Mammary epithelial cell (primary cell): ENCODE measurements at places on chromosomes 4 and X. TPM values are rescaled to one million over a fixed set of nuclear protein-coding genes. Genes with fewer than 3 reads are reported as not detected.

The BEX3 gene
- total RNA-seq = 93.4 TPM

The COL4A5 gene
- total RNA-seq = 123 and 149 TPM in 2 replicates

- DNase-seq = no peak
Measured at GRCh38 chr4:173258866-173259265, 75.3 kb downstream of the HMGB2 start.

The SLC6A14 gene
- 0.83 TPM for total RNA-seq

DNA sequence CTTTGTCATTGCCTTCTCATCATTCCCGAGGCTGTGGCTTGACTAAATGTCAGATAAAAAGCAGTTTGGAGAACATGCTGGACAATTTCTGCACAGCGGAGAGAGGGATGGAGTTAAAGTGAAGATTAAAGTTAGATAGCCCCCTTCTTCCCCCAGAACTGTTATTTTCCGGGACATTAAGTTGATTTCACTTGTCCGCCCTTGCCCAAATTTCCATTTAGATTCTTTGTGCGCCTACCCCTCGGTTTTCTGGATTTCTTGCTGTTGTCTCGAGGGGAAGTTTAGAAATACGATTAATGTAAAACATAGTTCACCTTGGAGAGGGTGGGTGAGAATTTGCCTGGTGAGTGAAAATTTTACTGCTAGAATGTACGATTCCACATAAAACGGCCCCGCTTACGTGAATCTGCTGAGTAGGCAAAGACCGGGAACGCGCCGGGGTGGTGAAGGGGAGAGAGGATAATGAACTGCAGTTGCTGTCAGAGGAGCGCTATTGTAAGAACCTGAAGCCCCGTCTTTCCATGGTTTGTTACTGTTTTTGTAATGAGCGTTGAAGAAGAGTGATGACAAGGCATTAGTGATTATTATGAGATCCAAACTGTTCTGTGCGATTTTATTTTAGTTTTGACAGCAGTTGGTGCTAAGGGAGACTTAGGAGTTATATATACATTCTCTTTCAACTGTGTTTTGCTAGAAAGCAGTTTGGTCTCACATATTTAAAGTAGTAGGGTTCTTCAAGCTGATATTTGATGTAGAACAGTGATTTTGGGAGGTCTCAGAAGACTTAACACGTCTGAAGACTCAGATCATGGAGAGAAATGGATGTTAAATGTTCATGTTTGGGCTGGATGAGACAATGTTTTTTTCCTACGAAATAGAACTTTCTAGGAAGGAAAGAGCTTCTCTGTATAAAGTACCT, 73.0 kb downstream of the AFF1 start:
- DNase-seq = peak; percentile 47

DNA sequence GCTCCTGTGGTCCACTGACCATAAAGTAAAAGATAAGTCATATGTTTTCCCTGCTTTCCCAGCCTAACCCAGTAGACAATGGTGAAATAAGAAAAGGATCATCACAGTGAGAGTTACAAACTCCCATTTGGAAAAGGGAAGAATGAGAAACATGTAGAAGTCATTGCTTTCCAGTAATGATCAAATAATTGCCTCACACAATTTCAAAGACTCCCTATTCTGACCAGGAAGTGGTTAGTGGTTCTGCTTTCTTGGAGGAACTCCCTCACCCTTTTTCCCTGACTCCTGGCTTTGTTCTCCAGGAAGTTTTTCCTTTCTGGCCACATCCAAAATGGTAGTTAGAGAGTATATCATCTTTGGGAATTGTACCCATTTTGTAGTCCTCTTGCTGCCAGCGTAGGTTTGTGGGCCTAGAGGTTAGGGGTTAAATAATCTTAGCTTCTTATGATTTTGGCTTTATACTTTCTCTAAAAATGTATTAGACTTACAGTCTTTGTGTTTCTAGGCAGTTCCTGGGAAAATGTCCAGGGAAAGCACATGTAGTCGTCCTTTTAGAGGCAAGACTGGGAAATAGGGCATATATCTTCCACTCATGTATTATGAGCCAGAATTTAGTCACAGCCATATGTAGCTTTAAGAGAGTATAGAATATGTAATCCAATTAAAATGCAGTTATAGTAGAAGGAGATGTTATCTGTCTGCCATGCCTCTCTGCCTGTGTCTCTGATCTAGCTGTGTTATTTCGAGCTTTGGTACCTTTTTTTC, 10.5 kb downstream of the VAMP7 start:
- DNase-seq = no peak

- DNase-seq = no peak
Measured at GRCh38 chr4:37597034-37597433, 89.1 kb downstream of the RELL1 start.
